ENCODE measurements at places on chromosomes 12 and 14.

DNA sequence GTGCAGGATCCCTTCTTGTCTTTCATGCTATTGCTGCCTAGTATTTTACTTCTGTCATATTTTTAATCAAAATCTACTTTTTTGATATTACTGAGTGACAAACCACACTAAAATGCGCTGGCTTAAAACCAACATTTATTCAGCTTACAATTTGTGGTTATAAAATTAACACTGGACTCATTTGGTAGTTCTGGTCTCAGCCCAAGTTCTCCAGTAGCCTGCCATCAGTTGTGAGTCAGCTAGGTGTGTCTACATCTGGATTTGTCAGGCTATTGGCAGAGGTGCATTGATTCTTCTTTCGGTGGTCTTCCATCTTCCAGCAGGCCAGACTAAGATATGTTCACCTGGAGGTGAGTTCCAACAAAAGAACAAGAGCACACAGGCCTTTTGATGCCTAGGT is 765.1 kb upstream of the FBXO33 start:
- no peak for DNase-seq

DNA sequence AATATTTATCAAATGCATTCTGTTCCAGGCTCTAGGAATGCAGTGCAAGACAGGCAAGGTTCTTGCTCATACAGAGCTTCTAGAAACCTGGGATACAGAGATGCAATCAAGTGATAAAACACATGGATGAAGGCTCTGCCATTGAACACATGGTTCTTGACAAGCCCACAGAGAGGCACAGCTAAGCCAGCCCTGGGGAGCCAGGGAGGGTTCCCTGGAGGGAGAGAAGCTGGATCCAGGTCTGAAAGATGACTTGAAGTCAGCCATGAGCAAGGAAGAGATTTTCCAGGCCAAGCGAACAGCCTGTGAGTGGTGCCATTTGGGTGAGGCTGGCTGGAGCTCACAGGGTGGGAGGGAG is 66.2 kb downstream of the IRF2BPL start:
- DNase-seq, result no peak

DNA sequence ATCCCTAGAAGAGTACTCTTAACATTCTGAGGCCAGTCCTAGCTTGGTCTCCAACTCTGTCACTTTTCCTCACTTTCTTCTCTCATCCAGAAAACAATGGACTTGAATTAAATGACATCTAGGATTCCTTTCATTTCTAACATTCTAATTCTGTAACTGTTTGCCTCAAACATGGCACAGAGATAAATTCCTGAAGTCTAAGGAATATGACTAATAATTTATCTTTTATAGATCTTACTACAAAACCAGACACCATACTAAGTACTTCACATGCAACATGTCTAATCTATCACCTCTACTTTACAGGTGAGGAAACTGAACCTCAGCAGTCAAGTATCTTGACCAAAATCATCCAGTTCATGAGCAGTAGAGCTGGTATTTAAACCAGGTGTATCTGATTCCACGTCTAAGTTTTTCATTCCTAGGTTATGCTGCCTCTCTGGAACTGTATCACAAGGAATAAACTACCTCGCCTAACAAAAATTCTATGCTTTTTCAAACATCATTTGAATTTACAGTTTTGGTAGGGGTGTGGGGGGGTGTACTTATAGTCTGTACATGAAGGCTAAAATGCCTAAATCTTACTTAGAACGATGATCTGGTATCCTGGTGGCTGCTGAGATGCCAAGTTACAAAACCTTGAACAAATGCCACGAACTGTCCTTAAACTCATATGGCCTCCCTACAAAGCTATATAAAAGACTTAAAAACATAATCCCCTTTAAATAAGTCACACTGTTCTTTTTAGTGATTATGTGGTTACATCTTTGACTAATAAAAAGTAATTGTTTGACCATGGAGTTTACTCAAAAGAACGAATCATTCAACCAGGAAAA is 41.6 kb downstream of the ATXN2 start:
- no peak for DNase-seq

DNA sequence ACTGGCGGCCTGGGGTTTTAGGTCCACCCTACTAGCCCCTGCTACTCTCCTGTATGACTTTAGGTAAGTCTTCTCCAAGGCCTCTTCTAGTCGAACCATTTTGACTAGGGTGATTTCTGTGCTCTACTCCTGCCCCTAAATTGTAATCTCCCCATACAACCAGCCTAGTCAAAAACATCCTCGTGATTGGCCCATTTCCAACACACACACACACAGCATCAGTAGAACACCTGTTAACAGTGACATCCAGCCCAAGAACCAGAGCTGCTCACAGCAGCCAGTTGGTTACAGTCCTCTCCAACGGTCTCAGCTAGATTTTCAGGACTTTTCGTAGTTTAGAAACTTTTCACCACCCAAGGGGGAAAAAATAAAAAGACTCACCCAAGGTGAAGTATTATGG is 30.9 kb downstream of the NT5DC3 start:
- DNase-seq, result no peak

DNA sequence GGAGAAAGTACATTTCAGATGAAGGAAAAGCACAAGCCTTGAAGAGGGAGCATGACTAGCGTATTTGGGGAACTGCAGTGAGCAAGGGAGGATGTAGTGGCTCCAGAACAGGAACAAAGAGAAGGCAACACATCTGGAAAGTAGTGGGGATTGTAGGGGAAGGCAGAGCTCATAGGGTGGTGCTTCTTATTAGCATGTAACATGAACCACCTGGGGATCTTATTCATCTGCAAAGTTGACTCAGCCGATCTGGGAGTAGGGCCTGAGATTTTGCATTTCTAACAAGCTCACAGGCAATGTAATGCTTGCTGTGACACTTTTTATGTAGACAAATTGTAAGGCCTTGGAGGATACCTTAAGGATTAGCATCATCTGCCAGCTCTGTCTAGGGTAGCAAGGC is 447.3 kb downstream of the NELL2 start:
- no peak for DNase-seq

GRCh38 chr12:52020539-52021336 is 14.0 kb downstream of the TAMALIN start:
- peak; percentile 52 for DNase-seq

- no peak for DNase-seq
These were observed 22.7 kb downstream of the CLIP1 start for GRCh38 chr12:122399592-122400373.

All from stimulated activated CD4-positive, alpha-beta T cell treated with anti-CD3 and anti-CD28 coated beads, Interleukin-12 subunit alpha, Interleukin-12 subunit beta, amount 100 ng/mL, for 48 hours (primary cell).